Renal cortical epithelial cell (primary cell): ENCODE measurements at places on chromosomes 5 and 9.
A peak's percentile ranks its signal among the peaks of the same experiment; 100 is the strongest.

DNA sequence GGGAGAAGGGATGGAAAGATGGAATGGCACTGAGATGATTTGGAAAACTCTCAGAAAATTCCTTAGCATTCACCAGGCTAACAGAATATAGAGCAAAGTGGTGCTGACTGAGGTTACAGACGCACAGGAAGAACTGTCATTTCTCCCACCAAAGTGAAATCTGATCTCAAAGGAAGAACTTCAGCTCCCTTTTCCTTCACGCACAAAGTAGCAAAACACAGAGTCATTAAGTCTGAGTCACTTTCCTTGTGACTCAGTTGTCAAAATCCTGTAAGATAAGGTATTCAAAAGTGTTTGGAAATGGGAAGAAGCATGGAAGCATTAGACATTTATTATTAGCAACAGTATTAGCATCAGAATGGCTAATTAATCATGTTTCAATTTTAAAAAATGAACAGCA lies 11.7 kb downstream of the MPDZ start:
- peak; percentile 83 for DNase-seq

DNA sequence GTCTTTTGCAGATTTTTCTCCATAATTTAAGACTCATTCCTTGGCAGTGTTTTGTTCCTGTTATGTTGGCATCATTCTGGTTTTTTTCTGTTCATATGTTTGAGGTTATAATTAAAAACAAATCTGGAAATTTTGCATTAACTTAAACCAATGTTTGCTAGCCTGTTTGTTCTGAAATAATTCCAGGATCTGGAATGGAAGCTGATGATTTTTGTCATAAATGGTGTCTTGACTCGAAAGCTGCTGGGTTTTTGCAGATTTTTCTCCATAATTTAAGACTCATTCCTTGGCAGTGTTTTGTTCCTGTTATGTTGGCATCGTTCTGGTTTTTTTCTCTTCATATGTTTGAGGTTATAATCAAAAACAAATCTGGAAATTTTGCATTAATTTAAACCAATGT lies 318.7 kb upstream of the IRX4 start:
- DNase-seq, result no peak

GRCh38 chr5:169763376-169764017 lies 126.4 kb downstream of the DOCK2 start:
- DNase-seq, result no peak

- no peak for DNase-seq
Measured at GRCh38 chr5:131693894-131694293, 58.9 kb upstream of the RAPGEF6 start.

DNA sequence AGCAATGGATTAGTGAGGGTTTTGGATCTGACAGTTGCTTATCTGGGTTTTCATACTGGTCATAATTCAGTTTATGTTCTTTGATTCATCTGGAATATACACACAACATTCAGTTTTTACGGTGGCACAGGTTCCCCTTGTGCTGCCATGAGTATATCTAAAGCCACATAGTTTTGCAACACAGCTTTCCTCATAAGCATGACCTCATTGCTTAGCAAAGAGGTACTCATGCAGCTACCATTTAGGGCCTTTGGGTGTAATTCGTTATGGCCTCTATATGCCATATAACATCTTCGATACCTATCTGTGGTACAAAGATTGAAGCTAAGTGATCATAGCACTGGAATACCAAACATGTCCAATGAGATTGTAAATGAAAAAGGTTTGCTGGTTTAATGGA lies 2.9 kb upstream of the RBM22 start:
- DNase-seq, result no peak

- no peak for DNase-seq
Measured at GRCh38 chr5:5364932-5365331, 57.5 kb upstream of the ICE1 start.

- DNase-seq, result no peak
Measured at GRCh38 chr5:158898185-158899177, 201.2 kb downstream of the EBF1 start.

DNA sequence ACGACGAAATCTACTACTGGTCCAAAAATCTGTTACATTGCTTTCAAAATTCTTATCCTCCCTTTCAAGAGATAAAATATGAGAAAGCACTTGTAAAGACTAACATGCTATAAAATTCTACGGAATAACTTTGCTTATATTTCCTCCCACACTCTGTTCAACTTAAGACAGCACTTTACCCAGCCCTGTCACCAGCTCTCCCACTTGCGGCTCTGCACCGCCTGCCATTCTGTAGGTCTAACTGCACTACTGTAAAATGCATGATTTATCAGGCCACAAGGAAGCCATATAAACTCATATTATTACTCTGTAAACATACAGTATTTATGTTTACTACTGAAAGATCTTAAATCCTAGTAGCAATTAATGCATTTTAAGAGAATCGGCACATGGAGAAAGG lies 11.4 kb downstream of the CTNND2 start:
- no peak for DNase-seq

DNA sequence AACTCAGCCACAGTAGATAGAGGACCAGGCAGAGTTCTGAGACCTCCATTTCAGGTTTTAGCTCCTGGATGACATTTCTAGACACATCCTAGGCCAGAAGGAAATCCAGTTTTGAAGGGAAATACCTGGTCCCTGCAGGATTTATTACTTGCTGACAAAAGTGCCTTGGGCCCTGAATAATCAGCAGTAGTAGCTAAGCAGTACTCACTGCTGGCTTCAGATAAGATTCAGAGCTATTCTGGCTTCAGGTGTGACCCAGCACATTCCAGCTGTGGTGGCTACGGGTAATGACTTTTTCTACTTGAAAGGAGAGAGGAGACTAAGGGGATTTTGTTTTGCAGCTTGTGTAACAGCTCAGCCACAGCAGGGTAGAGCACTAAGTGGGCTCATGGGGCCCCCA lies 34.0 kb downstream of the NDUFAF2 start:
- DNase-seq, result peak; percentile 33

- no peak for DNase-seq
Measured at GRCh38 chr9:97374811-97375210, 37.1 kb upstream of the TDRD7 start.

- DNase-seq, result no peak
Measured at GRCh38 chr9:133950192-133950591, 41.9 kb downstream of the VAV2 start.

- no peak for DNase-seq
Measured at GRCh38 chr9:37410969-37411785, 11.3 kb upstream of the GRHPR start.

DNA sequence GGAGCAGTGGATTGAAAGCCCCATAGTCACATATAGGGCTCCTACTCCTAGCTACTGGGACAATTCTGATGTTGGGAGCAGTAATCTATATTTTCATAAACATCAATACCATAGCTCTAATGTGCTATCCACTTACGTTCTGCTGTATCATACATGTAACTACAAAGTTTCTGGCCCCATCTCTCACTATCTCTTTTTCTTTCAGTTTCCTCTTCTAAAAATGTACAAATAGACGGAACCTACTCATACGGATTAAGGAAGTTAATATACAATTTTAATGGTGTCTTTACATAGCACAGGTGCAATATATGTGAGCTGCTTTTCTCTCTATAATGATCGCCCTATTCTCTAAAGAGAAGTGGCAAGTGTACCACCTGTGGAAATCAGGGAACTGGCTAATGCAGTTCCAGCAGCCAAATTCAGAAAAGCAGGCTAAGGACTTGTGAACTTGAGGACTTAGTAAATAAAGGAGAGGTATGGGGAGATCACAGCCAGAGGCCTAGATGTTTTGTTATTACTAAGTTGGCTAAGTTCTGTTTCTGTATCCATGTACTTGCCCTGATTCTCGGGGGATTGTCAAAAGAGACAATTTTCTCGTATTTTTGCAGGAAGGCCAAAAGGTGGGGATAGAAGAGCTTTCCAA lies 1021.9 kb downstream of the CDH12 start:
- no peak for DNase-seq

DNA sequence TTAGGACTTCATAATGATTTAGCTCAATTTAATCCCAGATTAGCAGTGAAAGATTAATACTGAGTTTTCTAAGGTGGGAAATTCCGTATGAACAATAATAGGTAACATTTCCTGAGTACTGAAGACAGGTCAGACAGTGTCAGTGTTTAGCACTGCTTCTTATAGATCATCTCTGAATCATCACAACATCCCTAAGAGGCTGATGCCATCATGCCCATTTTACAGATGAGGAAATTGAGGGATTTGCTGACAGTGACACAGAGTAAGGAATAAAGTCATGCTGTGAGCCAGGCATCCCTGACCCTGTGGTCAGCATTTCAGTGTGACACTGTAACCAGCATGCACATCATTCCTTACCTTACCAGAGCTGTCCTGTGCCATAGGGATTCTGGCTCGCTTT lies 44.5 kb downstream of the DAPK1 start:
- DNase-seq, result no peak

DNA sequence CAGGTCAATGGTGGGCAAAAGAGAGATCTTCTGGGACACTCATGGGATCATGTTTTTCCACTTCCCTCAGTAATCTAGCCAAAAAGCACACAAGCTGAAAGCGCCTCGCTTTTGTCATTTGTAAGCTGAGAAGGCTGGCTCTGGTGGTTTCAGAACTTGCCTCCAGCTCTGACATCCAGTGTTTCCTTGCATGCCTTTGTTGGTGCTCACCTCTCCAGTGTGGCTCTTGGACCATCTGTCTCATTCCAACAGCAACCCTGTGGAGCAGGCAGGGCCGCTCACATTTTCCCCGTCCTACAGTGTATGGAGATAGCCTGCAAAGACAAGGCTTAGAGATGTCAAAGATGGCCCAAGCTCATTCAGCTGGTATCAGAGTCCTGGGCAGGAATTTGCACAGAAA lies 160.8 kb upstream of the KLF4 start:
- no peak for DNase-seq
